ENCODE measurements at places on chromosomes 5 and 9. TPM values are rescaled to one million over a fixed set of nuclear protein-coding genes. Genes with fewer than 3 reads are reported as not detected.

RASGRF2 gene
- 19.3 TPM for total RNA-seq

MUSK gene
- not detected for total RNA-seq

CCL28 gene
- 17.1 TPM for total RNA-seq

FOXD4L3 gene
- not detected for total RNA-seq

SAXO1 gene
- 0.43 TPM for total RNA-seq

TAF11L10 gene
- total RNA-seq: not detected

P4HA2 gene
- 10.1 TPM for total RNA-seq

TNPO1 gene
- 81.0 TPM for total RNA-seq

SPOCK1 gene
- not detected for total RNA-seq

IER5L gene
- 8.6 TPM for total RNA-seq

CNTFR gene
- total RNA-seq: not detected

LVRN gene
- not detected for total RNA-seq

SLCO6A1 gene
- total RNA-seq: not detected

TMEM232 gene
- 0.91 TPM for total RNA-seq

ZNF300 gene
- total RNA-seq: 1.5 TPM
